ENCODE measurements at places on chromosomes 12 and 14. TPM values are rescaled to one million over a fixed set of nuclear protein-coding genes. Genes with fewer than 3 reads are reported as not detected.

The RND1 gene
- 2.5 TPM for total RNA-seq

The SERPINA10 gene
- total RNA-seq, result 0.74 TPM

The PIWIL1 gene
- total RNA-seq, result not detected

DNA sequence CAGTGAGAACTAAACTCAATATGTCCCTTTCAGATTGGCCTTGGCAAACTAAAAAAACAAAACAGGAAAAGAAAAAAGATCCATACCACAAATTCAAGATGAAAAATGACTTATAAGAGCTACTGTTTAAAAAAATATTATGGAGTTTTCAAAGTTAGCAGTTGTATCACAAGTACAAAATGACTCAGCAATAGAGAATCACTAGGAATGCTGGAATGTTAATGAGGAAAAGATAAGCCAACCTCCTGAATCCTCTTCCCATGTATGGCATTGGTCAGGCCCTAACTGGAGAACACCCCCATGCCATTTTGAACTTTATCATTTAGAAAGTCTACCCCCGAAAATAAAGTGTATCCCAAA lies 62.2 kb downstream of the PPP1R36 start:
- no peak for DNase-seq
- H3K4me1 ChIP-seq, result no peaks in the 10 kb centered on the region
- no peak overlapping the region for H3K4me3 ChIP-seq
- H3K27ac ChIP-seq, result peak overlapping the region; percentile 58
